ENCODE measurements at places on chromosomes 2 and 18. TPM values are rescaled to one million over a fixed set of nuclear protein-coding genes. Genes with fewer than 3 reads are reported as not detected.

Gene RAX
- not detected for total RNA-seq

DNA sequence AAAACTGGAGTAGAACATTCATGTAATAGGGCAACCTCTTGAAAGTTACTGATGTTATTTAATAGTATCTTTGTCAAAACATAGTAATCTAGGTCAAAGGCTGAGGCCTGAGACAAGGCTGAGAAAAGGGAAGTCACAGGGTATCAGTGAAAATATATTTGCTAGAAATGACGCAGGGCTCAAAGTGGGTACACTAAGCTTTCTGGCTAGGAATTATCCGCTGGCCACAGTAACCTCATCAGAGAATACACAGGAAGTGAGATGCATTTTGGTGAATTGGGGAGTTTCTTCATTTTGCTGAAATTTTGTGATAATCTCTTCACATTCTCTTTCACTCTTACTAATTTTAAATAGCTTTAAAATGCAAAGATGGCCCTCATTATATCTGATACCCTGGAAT lies 206.8 kb downstream of the OTX1 start:
- DNase-seq = no peak

- DNase-seq = no peak
These were observed 18.2 kb downstream of the MEP1B start for GRCh38 chr18:32208023-32208422.

GRCh38 chr2:181457741-181458425 lies 697 bp downstream of the ITGA4 start:
- peak; percentile 16 for DNase-seq

Data from uterus (tissue), 4 donors.